ENCODE measurements at places on chromosomes 2 and 18. TPM values are rescaled to one million over a fixed set of nuclear protein-coding genes. Genes with fewer than 3 reads are reported as not detected.

GPR148 gene
- not detected for total RNA-seq

- H3K36me3 ChIP-seq, result no peaks in the 10 kb centered on the region
- no peak overlapping the region for H3K4me3 ChIP-seq
- no peaks in the 10 kb centered on the region for H3K27me3 ChIP-seq
- H3K27ac ChIP-seq, result no peak overlapping the region
Measured at GRCh38 chr18:79531926-79532312, 136.2 kb downstream of the NFATC1 start.

CHST10 gene
- not detected for total RNA-seq

- H3K4me3 ChIP-seq, result no peak overlapping the region
- no peak for DNase-seq
- H3K27me3 ChIP-seq, result no peaks in the 10 kb centered on the region
- no peak overlapping the region for H3K27ac ChIP-seq
- H3K4me1 ChIP-seq, result no peaks in the 10 kb centered on the region
Measured at GRCh38 chr18:52679354-52679753, 339.4 kb downstream of the DCC start.

GRCh38 chr18:79590191-79591031, 89.2 kb upstream of the CTDP1 start:
- no peaks in the 10 kb centered on the region for H3K36me3 ChIP-seq
- peaks cover 65% of the 10 kb centered on the region for H3K27me3 ChIP-seq

DNA sequence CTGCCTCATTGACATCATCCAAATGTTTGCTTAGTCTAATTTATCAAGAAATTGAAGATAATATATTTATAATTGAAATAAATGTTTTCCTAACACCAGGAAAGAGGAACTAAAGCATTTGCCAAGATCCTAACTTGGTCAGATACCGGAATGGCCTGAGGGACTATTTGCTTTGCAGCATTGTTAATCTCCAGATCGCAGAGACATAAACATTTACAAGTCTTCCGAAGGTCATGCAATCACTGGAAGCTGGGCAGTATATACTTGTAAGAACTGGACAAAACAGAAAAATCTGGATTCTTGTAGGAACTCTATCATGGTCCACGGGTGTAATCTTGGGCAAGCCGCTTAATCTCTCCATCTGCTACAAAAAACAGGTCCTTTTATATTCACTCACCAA, 42.2 kb downstream of the CYBRD1 start:
- no peak for DNase-seq
- H3K36me3 ChIP-seq, result no peaks in the 10 kb centered on the region
- peaks cover 7% of the 10 kb centered on the region for H3K4me1 ChIP-seq
- H3K27me3 ChIP-seq, result no peaks in the 10 kb centered on the region

GRCh38 chr2:152568531-152568930, 148.7 kb downstream of the PRPF40A start:
- no peak overlapping the region for H3K27ac ChIP-seq
- no peak overlapping the region for H3K4me3 ChIP-seq
- no peak for DNase-seq
- no peaks in the 10 kb centered on the region for H3K4me1 ChIP-seq
- H3K36me3 ChIP-seq, result no peaks in the 10 kb centered on the region
- no peaks in the 10 kb centered on the region for H3K27me3 ChIP-seq

PCARE gene
- total RNA-seq, result 2.9 TPM

GRCh38 chr2:221914334-221914880, 342.3 kb upstream of the EPHA4 start:
- no peaks in the 10 kb centered on the region for H3K4me1 ChIP-seq
- no peaks in the 10 kb centered on the region for H3K27me3 ChIP-seq
- no peak overlapping the region for H3K4me3 ChIP-seq
- DNase-seq, result no peak
- H3K27ac ChIP-seq, result no peak overlapping the region
- H3K36me3 ChIP-seq, result no peaks in the 10 kb centered on the region

TUBA4B gene
- not detected for total RNA-seq

- no peaks in the 10 kb centered on the region for H3K4me1 ChIP-seq
- DNase-seq, result no peak
- no peaks in the 10 kb centered on the region for H3K27me3 ChIP-seq
- H3K36me3 ChIP-seq, result peaks cover 3% of the 10 kb centered on the region
- no peak overlapping the region for H3K27ac ChIP-seq
Measured at GRCh38 chr18:6382963-6383362, 31.7 kb downstream of the L3MBTL4 start.

GRCh38 chr18:51498085-51498855, 300.8 kb upstream of the MEX3C start:
- no peak overlapping the region for H3K4me3 ChIP-seq
- H3K27ac ChIP-seq, result no peak overlapping the region
- H3K36me3 ChIP-seq, result no peaks in the 10 kb centered on the region
- H3K27me3 ChIP-seq, result no peaks in the 10 kb centered on the region
- no peak for DNase-seq
- H3K4me1 ChIP-seq, result no peaks in the 10 kb centered on the region

OSBPL6 gene
- total RNA-seq, result 0.89 TPM

- peak; percentile 35 for DNase-seq
- peaks cover 86% of the 10 kb centered on the region for H3K36me3 ChIP-seq
- peaks cover 33% of the 10 kb centered on the region for H3K4me1 ChIP-seq
- no peak overlapping the region for H3K4me3 ChIP-seq
- H3K27ac ChIP-seq, result peak overlapping the region; percentile 79
- H3K27me3 ChIP-seq, result no peaks in the 10 kb centered on the region
Measured at GRCh38 chr2:54666634-54667265, 56.7 kb upstream of the EML6 start.

- H3K27me3 ChIP-seq, result no peaks in the 10 kb centered on the region
- H3K27ac ChIP-seq, result no peak overlapping the region
- peak; percentile 9 for DNase-seq
- peaks cover 10% of the 10 kb centered on the region for H3K4me1 ChIP-seq
- H3K36me3 ChIP-seq, result peaks cover 85% of the 10 kb centered on the region
Measured at GRCh38 chr2:55550368-55551102, 31.0 kb downstream of the CFAP36 start.

DNA sequence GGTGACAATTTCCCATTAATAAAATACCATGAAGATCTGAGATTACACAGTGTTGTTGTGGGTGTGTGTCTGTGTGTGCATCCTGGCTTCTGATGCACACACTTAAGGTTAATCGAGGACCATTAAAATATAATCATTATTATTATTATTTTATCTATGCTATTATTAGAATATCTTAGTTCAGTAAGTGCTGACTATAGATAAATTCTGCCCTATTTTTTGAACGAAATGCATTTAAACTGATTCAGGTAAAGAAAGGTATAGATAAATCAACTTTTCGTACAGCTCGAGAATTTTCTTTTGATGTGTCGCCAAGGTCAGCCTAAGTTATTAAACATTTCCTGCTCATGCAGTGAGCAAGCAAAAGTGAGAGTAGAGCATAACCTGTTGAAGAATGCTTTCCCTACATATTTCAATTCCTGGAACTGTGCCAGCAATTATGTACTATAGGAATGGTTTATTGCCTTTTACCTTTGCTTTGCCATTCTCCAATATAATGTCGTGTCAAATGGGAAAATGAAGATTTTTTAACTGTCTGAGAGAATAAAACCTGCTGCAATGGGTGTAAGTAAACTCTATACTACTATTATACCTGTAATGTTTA, 25.8 kb downstream of the KCNJ3 start:
- no peak overlapping the region for H3K4me3 ChIP-seq
- H3K27me3 ChIP-seq, result no peaks in the 10 kb centered on the region
- H3K4me1 ChIP-seq, result no peaks in the 10 kb centered on the region
- no peaks in the 10 kb centered on the region for H3K36me3 ChIP-seq
- DNase-seq, result no peak
- no peak overlapping the region for H3K27ac ChIP-seq

- H3K36me3 ChIP-seq, result no peaks in the 10 kb centered on the region
- no peak overlapping the region for H3K4me3 ChIP-seq
- DNase-seq, result no peak
Measured at GRCh38 chr2:175166216-175166824, 1.7 kb downstream of the ATF2 start.

DNA sequence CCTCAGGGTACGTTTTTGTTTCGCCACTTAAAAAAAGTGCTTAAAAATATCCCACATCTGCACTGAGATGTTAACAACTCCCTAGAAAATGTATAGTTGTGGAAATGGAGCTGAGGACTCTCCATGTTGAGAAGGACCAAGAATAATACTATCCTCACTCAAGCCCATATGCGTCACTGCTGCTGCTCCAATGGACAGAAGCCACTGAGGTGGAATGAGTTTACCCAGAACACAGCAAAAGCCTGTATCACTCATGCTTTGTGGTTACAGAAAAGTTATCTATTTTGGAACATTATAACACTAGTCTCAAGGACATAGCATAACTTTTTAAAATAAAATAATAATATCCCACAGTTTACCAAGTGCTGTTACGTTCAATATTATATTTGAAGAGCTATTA, 31.9 kb downstream of the DSC3 start:
- H3K4me1 ChIP-seq, result no peaks in the 10 kb centered on the region
- H3K36me3 ChIP-seq, result no peaks in the 10 kb centered on the region
- no peak overlapping the region for H3K27ac ChIP-seq
- no peak for DNase-seq
- no peak overlapping the region for H3K4me3 ChIP-seq
- no peaks in the 10 kb centered on the region for H3K27me3 ChIP-seq

- H3K27ac ChIP-seq, result no peak overlapping the region
- no peaks in the 10 kb centered on the region for H3K4me1 ChIP-seq
- H3K27me3 ChIP-seq, result no peaks in the 10 kb centered on the region
- DNase-seq, result no peak
- no peak overlapping the region for H3K4me3 ChIP-seq
- no peaks in the 10 kb centered on the region for H3K36me3 ChIP-seq
Measured at GRCh38 chr2:179726461-179727180, 134.8 kb downstream of the ZNF385B start.

SLC30A3 gene
- total RNA-seq, result not detected

- peaks cover 8% of the 10 kb centered on the region for H3K4me1 ChIP-seq
- no peaks in the 10 kb centered on the region for H3K36me3 ChIP-seq
- no peak overlapping the region for H3K4me3 ChIP-seq
Measured at GRCh38 chr2:129756276-129756675, 223.2 kb upstream of the RAB6C start.
